ENCODE measurements at places on chromosomes 12 and 14. TPM values are rescaled to one million over a fixed set of nuclear protein-coding genes. Genes with fewer than 3 reads are reported as not detected.

Gene RHEBL1
- 0.28 TPM for total RNA-seq

Gene MYF6
- total RNA-seq: not detected

Gene BCL7A
- 11.5 TPM for total RNA-seq

Gene SERPINA5
- 515 TPM for total RNA-seq

Gene ADAM21
- total RNA-seq: 2.3 TPM

Gene AP5M1
- 18.6 TPM for total RNA-seq

Gene GPRC5D
- not detected for total RNA-seq

Gene ANKS1B
- total RNA-seq: 28.1 TPM
